NCI-H446 (cell line): ENCODE measurements at places on chromosomes 16 and 17.

DNA sequence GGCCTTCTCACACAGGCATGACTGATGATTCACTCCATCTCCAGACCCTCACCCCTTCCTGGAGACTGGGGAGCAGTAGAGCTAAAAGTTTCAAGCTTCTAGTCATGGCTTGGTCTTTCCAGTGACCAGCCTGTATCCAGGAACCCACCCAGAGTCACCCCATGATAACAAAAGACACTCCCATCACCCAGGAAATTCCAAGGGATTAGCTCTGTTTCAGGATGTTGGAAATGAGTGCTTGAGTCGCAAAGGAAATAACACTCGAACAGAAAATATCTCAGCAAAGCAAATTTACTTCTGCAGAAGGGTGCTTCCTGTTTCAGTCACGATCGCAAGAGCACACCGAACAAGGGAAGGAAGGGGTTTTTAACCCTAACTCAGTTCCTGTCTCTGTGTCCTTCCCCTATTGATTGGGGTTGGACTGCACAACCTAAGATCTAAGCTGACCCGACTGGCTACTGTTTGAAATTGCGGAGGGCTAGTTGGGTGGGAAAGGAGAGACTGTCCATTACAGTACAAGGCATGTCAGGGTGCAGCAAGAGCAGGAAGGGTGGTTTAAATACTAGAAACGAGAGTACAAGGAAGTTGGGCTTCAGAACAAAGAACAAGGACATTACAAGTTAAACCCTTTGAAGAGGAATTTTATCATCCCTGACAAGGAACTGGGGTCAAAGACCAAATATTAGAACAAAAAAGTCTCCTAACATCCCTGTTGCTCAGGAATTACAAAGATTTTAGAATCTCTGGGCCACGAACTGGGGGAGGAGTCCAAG, 224.4 kb upstream of the CACNG5 start:
- DNase-seq: no peak

DNA sequence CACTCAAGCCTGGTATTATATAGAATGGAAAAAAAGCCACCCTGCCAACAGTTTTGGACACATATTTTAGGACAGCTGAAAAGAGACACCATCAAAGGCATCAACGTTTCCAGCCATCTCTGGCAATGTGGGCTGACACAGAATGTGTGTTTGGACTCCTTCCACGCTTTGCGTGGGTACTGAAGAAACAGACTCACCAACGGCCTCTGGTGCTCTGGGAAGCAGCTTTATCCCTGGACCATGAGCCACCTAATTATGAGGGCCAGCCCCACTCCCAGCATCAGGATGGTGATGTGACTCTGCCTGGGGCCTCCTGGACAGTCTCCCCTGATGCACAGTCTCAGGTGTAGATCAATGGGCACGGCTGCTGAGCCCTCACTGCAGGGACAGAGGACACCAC, 27.9 kb downstream of the CCDC57 start:
- no peak for DNase-seq

DNA sequence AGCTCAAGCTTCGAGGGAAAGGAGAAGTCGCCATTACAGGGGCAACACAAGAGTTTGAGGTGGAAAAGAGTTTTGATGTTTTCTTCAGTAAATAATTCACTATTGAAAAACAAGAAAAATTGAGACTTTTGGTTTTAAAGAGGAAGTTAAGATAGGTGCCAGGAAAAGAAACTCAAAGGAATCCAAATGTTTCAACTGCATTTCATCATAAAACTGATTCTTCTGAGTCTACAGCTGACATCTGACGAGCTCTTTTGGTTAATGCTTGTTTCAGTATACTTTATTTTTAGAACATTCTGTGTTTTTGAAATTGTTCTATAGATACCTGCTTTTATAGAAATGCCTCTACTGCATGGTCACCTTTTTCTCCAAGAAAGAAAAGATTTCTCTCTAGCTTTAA, 54.0 kb downstream of the ERN1 start:
- DNase-seq: no peak

DNA sequence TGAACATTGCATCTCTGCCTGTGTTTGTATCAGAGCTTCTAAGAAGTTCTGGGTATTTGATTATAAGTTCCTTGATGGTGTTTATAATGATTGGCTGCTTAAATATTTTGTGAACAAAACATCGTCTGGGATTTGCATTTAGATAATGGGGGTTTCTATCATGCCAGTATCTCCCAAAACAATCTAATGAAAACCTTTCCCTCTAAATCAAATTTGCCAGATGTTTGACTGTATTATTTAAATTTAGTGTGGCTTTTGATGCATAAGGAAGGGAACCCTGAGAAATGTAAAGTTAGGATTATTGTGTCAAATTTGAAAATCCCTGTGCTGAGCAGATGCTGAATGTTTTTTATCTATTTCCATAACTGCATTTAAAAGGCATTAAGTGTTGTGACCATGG, 159.9 kb downstream of the HS3ST3A1 start:
- no peak for DNase-seq

GRCh38 chr16:81936209-81937000, 74.9 kb downstream of the SDR42E1 start:
- no peak for DNase-seq

DNA sequence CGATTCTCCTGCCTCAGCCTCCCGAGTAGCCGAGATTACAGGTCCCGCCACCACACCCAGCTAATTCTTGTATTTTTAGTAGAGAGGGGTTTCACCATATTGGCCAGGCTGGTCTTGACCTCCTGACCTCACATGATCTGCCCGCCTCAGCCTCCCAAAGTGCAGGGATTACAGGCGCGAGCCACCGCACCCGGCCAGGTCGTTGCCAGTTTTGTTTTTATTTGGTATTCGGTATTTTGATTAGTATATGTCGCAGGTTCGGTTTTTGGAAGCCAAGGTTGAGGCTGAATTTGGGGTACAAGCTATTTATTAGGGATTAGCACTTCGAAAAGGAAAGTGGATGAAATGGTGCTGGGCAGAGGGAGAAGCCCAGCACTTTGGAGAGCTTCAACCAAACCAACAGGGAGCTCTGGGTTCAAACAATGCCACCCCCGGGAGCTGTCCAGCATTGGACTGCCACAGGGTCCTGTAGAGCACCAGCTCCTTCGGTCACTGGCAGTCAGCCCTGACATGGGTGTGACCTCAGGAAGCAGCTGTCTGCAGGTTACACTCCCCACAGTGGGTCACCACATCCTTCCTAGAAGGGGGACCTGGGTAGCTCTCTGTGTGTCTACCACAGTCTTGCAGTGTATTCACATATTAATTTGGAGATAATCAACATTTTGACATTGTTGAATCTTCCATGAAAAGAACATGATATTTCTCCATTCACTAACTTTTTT, 1.5 kb upstream of the CLEC10A start:
- no peak for DNase-seq

DNA sequence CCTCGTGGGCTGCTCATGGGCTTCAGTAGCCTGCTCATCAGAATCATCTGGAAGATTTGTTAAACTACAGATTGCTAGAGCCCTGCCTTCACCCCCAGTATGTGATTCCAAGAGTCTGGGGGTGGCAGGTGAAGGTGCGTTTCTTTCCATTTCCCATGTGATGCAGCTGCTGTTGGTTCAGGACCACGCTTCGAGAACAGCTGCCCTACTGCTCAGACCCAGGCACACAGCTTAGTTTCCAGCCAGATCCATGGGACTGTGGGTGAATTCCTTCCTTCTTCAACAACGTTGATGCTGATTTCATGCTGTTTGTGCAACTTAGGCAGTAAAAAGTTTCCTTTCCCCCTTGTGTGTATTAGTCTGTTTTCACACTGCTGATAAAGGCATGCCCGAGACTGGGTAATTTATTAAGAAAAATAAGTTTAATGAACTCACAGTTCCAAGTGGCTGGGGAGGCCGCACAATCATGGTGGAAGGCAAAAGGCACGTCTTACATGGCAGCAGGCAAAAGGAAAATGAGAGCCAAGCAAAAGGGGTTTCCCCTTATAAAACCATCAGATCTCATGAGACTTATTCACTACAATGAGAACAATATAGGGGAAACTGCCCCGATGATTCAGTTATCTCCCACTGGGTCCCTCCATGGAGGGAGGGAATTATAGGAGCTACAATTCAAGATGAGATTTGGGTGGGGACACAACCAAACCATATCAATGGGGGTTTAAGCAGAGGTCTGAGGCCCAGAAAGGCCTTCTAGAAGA, 159.2 kb downstream of the XYLT1 start:
- no peak for DNase-seq

- no peak for DNase-seq
Measured at GRCh38 chr16:47979164-47979520, 176.7 kb downstream of the ABCC12 start.

DNA sequence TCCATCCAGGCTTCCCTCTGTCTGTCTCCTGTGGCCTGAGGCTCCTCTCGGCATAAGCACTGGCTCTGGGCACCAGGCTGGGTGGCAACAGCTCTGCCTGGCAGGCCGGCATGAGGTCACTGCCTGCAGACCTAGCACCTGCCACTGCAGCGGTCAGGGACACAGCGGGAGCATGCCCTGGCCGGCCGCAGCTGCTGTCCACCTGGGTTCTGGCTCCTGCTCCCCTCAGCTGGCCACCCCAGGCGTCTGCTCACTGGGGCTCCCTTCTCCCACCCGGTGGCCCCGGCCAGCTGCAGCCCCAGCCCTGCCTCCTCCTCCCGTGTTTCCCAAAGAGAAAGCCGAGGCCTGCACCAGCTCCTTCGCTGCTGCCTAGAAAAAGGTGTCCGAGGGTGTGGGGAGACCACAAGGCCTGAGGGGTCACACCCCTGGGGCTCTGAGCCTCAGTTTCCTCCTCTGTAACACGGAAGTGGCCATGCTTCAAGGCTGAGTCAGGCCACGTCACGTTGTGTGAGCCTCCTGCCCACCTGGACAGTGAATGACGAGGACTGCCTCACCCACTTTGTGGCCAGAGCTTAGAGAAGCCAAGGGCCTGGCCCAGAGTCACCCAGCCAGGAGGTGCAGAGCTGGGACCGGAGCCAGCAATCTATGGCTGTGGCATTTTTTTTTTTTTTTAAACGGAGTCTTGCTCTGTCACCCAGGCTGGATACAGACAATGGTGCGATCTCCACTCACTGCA, 6.7 kb downstream of the NTHL1 start:
- DNase-seq: no peak

DNA sequence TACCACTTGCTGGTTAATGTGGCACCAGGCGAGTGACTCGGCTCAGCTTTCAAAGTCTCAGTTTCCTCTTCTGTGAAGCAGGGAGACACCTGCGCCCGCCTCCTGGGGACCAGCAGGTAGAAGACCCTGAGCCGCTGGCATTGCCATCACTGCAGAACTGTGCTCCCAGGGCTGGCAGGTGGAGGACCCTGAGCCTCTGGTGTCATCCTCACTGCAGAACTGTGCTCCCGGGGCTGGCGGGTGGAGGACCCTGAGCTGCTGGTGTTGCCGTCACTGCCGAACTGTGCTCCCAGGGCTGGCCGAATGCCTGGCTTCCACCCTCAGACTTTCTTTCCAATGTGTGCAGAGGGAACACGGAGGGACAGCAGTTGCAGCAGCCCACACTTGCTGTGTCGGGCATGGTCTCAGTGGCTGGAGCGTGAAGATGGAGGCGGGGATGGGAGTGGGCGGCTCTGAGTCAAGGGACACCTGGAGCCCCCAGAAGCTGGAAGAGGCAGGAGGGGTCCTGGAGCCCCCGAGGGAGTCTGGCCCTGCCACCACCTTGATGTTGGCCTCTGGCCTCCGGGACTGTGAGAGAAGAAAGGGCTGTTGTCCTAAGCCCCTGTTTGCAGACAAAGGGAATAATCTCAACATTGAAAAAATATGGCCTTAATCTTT, 75.8 kb upstream of the METTL9 start:
- no peak for DNase-seq

DNA sequence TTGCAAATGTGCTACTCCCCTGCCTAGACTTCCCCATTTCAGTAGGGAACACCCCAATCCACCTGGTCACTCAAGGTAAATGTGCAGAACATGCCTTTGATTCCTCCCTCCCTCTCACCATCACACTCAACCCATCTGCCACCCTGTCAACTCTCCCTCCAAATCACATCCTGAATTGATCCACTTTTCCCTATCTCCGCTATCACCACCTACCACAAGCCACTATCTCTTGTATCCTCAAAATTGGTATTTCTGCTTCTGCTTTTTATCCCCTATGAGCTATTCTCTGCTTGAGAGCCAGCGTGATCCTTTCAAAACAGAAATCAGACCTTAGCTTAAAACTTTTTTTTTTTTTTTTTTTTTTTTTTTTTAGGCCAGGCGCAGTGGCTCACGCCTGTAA, 5.4 kb upstream of the NOL11 start:
- no peak for DNase-seq

- no peak for DNase-seq
Measured at GRCh38 chr17:5919089-5919488, 151.1 kb upstream of the WSCD1 start.

DNA sequence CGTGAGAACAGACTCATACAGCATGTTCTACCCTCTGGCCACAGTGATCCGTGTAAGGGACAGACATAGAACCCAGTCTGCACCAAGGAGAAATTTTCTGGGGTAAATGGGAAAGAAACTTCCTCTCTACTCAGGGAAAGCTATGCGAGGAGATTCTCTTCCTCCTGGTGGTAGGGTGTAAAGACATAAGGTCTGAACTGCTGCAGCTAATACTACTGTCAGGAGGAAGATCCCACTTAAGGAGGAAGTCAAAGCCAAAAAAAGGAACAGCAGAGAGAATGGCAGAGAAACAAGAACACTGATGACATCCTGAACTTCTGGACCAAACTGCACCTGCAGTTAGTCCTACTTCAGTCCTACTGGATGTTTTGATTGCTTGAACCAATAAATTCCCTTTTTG, 7.1 kb upstream of the TM4SF5 start:
- DNase-seq: no peak

GRCh38 chr17:70295329-70295728, 126.0 kb downstream of the KCNJ2 start:
- DNase-seq: no peak

- no peak for DNase-seq
Measured at GRCh38 chr16:79687249-79688130, 87.0 kb upstream of the MAF start.

GRCh38 chr17:35496451-35497290, 40.8 kb downstream of the SLFN12L start:
- no peak for DNase-seq

GRCh38 chr16:22732400-22732799, 81.6 kb upstream of the HS3ST2 start:
- DNase-seq: no peak

DNA sequence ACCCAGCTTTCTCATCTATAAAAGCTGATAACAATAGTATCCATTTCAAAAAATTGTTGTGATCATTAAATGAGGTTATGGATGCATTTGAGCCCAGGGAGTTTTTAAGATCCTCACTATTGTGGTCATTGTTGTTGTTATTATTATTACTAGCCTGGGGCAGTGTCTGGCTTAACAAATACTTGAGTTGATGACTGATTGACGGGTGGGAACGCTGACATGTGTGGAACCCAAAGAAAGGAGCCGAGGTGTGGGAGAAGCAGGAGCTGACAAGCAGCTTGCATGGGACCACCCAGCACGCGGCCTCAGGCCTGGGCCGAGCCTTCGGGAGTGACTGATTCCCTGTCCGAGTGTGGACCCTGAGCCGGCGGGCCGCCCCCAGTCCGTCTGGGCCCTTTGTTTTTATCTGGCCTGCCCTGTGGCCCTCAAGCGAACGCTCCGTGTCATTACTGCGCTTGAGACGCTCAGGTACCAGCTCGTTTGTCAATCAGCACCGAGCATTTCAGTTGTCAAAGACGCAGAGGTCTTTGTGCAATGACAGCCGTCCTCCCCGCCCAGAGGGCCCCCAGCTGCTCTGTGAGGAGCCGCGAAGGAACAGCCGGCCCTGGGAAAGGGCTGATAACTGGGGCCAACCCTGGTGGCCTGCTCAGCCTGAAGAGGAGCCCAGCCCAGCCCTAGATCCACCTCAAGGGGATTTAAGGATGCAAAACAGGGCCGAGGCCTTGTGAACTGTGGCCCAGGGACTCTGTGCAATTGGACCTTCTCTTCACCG, 132.9 kb upstream of the FOXF1 start:
- no peak for DNase-seq
